ENCODE measurements at places on chromosomes 4 and X.
A peak's percentile ranks its signal among the peaks of the same experiment; 100 is the strongest.

GRCh38 chr4:45550766-45551366, 573.0 kb downstream of the GABRG1 start:
- no peak for DNase-seq

- no peak for DNase-seq
Observed at GRCh38 chrX:47380268-47380667, 9.9 kb downstream of the ZNF157 start.

- DNase-seq, result no peak
Observed at GRCh38 chr4:3471886-3472285, 8.8 kb downstream of the DOK7 start.

GRCh38 chr4:74754218-74754617, 40.1 kb downstream of the BTC start:
- DNase-seq, result no peak

DNA sequence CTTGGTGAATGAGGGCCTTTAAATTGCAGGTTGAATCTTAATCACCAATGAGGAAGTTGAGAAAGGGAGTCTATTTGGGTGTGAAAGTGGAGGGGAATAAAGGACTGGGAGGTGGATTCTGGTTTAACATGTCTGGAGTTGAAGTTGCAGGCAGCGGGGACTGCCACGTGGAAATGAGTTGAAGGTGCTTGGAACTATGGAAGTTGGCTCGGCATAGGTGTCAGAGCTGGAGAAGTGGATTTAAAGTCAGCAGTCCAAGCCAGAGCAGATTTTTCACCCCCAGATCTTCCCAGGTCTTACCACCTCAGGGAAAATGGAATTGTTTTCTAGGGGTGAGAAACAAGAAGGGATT, 44.9 kb downstream of the TIGD4 start:
- DNase-seq, result no peak

- no peak for DNase-seq
Observed at GRCh38 chrX:7950865-7951264, 23.7 kb upstream of the PNPLA4 start.

GRCh38 chrX:2650865-2651264, 40.2 kb upstream of the CD99 start:
- DNase-seq, result no peak

DNA sequence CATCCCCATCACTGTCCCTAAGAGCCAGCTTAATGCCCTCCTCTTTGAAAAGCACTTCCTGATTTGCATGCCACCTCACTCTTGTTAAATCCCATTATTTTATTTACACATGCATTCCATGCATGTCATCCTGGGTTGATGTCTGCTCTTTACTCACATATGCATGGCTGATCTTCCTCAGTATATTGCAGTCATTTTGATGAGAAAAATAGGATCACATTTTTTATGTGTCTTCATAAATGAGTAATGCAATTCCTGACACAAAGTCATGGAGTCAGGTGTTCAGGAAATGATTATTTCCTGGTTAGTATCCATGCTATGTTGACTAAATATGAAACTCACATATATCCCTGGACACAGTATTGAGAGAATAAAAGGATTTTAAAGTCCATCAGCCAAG, 204.7 kb downstream of the SLIT2 start:
- DNase-seq, result no peak

DNA sequence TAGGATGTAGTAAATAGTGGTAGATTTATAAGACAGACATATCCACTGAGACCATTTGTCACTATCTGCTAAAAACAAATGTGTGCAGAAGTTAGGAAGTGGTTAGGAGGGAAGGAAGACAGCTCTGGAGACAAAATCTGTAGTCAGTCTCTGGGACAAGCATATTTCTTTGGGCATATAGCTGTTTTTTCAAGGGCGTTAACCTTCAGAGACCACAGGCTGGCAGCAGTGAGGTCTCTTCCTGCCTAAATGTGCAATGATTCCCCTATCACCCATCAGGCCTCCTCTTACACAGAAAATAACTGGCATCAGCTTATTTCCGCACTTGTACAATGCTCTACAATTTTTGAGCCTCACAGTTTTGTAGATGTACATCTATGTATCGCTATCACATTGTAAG, 6.5 kb downstream of the TMEM150C start:
- no peak for DNase-seq

DNA sequence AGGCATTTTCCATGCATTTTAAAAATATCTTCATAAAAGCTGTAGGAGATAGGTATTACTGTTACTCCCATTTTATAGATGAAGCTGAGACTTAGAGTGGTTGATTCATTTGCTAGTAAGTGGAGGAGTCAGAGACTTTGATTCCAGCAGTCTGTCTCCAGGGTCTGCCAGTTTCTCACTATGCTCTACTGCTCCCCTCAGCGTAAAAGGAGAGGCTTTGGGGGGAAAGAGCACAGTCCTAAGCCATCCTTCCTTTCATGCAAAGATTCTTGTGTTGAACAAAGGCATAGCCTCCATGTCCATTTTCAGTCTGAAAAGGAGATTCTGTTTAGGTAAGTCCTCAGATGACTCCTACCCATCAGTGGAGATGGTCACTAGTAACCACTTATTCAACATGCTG, 117.7 kb upstream of the TMEM150C start:
- no peak for DNase-seq

GRCh38 chr4:53432528-53433424, 55.3 kb downstream of the FIP1L1 start:
- no peak for DNase-seq

DNA sequence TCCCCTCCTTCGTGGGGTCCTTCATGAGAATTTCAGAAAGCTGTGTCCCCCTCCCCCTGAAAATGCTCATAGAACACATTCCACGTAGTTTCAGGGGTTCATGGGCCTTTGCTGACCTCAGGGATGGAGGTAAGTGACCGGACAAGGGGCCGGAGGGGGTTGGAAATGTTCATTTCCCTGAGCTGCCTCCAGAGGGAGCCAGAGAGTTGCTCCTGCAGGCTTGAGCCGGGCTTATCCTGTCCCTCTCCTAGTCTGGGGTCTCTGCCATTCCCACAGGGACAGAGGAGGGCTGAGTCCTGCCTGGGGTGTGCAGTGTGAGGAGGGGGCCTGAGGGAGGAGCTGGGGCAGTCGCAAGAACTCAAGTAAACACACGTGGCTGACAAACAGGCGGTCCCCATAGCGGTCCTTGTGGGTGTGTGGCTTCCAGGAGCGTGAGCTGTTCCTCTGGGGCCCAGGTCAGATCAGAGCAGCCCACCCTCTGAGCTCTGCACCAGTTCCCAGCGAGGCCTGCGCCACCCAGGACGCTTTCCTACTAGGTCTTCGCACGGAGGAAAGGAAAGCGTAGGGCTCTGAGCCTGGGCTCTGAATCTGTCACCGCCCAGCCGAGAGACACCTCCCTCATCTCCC, 62.5 kb downstream of the WFS1 start:
- DNase-seq, result no peak

- no peak for DNase-seq
Observed at GRCh38 chr4:137981277-137981676, 260.9 kb downstream of the SLC7A11 start.

GRCh38 chrX:19403696-19404095, 60.0 kb downstream of the PDHA1 start:
- DNase-seq, result no peak

GRCh38 chr4:140223056-140223810, 69.2 kb upstream of the MAML3 start:
- no peak for DNase-seq

DNA sequence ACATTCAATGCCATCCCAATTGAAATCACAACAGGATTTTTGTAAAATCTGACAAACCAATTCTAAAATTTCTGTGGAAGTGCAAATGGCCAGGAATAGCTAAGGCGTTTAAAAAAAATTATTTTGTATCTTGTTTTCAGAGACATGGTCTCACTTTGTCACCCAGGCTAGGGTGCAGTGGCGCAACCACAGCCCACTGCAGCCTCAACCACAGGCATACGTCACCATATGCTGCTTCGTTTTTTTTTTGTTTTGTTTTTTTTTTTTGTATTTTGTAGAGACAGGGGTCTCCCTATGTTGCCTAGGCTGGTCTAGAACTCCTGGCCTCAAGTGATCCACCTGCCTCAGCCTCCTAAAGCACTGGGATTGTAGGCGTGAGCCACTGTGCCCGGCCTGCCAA, 24.5 kb downstream of the ZNF41 start:
- DNase-seq, result no peak

- peak; percentile 10 for DNase-seq
Observed at GRCh38 chr4:118281611-118282442, 71.0 kb downstream of the PRSS12 start.

DNA sequence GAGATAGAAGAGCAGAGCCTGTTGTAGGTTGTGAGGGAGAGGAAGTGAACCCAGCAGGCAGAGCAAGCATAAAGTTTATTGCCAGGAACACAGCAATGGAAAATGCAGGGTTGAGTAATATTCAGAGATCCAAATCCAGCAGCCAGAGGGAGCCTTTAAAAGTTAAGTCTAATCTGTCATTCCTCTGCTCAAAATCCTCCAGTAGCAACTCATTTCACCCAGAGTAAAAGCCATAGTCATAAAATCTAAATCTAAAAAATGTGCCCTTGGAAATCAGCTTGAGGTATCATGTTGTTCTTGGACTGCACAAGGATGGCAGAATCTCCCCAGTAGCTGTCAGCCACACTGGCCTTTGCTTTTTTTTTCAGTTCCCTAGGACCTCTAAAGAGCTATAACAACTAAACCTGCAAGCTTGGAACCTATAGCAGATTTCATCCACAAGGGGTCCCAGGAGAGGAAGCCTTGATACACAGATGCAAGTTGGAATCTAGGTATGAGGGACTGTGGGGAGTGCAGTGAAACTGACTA, 62.9 kb upstream of the FRAS1 start:
- no peak for DNase-seq

- DNase-seq, result no peak
Observed at GRCh38 chrX:27675493-27675892, 85.3 kb downstream of the DCAF8L2 start.

DNA sequence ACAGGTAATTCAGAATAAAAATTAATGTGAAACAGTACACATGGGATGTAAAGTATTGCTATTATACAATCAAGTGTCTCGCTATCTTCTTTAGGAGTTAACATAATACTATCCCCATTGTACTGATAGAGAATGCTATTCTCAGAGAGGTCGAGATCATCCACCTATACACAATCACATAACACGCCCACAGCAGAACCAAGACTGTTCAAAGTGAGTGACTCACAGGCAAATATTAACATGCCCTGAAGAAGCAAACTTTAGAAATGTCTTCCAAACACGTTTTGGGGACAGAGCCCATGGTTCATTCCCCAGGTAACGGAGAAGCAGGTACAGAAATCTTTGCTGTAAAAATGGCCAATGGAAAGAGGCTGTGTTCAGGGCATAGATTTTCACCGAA, 50.1 kb upstream of the PHKA2 start:
- no peak for DNase-seq

DNA sequence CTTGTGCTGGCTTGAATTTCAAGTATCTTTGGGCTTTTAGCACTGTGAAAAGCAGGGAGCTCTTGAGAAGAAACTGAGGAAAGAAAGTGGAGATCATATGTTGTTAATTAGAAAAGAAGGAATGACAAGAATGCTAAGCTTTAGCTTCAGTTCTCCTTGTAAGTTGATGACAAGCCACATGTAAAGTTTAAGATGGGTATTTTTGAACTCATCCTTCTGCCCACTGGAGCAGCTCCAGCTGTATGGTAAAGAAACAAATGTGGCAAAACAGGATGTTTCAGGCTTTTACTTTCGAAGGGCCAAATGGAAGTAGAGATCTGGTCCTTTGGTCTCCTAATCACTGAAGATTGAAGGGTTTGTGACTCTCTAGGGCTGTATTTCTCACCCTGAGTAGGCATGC, 137.8 kb downstream of the GUCY2F start:
- no peak for DNase-seq

DNA sequence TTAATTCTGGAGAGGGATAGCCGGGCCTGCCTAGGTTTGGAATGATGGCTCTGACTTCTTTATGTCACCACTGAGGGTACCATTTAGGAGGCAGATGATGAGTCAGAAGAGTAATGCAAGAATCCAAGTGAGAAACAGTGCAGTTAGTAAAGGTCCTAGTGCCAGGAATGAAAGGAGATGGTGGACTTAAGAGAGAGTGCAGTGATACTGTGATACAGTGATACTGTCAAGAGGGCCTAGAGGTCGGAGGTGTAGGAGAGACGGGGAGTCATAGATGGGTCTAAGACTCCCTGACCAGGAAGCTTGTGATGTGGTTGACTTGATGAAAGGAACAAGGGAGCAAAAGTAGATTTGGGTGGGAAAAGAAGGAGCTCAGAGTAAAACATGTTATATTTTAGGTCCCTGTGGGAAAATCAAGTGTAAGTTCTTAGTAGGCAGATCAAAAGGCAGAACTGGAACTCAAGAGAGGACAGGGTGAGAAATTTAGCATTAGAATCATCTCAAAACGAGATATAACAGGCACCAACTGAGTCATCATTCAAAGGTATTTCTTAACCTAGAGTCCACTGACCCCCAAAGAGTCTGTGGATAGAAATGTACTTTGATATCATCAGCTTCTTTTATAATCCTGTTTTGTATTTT, 85.0 kb downstream of the NFKB1 start:
- no peak for DNase-seq

DNA sequence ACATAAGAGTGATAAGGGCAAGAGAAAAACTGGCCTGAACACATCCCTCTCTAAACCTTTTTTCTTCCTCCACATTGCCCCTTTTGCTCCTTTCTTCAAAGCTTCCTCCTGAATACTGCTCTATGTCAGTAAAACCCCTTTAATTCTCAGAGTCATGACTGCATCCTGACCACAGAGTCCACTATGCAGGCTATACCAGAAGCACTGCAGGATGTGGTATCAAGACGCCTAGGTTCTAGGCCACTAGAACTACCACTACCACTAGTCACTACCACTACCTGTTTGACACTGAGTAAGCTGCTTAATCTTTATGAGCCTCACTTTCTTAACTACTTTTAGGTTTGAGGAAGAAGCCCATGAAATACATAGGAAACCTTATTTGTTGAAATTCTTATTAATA, 38.7 kb downstream of the ARHGEF9 start:
- DNase-seq, result no peak

GRCh38 chr4:37889849-37890800, 759 bp upstream of the TBC1D1 start:
- DNase-seq, result no peak

- DNase-seq, result no peak
Observed at GRCh38 chrX:973010-973632, 239.3 kb downstream of the CRLF2 start.

- no peak for DNase-seq
Observed at GRCh38 chrX:37047776-37048175, 39.6 kb downstream of the FAM47C start.

DNA sequence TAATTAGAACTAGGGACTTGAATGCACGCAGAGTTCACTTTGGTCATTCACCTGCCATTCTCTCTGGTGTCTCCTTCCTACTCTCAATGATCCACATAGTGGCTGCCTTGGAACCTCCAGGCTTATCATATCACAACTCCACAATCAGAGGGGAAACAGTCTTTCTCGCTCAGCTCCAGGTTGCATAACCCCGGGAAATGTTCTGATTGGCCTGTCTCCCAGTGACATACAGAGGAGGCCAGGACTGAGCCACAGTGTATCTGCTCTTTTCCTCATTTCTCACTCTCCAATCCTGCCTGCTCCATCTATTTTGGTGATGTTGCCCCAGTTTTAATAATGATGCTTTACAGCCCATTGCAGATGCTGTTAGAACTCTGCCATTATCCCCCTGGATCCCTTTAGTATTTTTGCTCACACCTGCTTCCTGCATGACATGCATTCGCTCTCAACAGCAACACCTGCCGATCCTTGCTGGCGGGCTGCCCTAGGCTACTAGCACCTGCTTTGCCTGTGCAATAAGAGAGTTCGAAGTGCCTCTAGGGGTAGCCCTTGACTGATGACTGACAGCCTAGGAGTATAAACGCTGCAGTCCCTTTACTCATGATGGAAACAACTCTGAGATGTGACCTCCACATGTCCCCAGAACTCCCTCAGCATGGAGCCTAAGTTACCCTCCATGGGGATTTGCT, 211.3 kb upstream of the RPS6KA3 start:
- peak; percentile 65 for DNase-seq

- DNase-seq, result no peak
Observed at GRCh38 chr4:133152831-133153481, 3.9 kb downstream of the PCDH10 start.
